Suprapubic skin (tissue), 4 donors: ENCODE measurements at places on chromosomes 12 and 14.

DNA sequence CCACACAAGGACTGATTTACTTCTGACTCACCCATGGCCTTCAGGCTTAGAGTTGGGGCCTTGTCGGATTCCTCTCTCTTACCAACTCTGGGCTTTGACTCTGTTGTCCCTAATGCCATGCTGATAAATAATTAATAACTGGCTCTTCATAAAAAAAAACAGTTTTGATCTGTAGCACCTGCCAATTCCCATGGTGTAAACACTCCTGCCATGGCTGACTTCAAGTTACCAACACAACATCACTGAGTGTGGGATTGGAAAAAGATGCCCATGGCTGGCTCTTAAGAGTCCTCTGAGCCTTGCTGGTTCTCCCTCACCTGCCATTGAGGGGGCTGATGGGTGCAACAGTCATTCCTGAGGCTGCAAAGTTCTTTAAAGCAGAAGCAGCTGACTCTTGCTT lies 104.8 kb downstream of the KIF26A start:
- no peak for DNase-seq

- DNase-seq, result no peak
Observed at GRCh38 chr12:53733051-53733806, 6.0 kb upstream of the CALCOCO1 start.

- no peak for DNase-seq
Observed at GRCh38 chr14:61668282-61668681, 27.0 kb upstream of the HIF1A start.

DNA sequence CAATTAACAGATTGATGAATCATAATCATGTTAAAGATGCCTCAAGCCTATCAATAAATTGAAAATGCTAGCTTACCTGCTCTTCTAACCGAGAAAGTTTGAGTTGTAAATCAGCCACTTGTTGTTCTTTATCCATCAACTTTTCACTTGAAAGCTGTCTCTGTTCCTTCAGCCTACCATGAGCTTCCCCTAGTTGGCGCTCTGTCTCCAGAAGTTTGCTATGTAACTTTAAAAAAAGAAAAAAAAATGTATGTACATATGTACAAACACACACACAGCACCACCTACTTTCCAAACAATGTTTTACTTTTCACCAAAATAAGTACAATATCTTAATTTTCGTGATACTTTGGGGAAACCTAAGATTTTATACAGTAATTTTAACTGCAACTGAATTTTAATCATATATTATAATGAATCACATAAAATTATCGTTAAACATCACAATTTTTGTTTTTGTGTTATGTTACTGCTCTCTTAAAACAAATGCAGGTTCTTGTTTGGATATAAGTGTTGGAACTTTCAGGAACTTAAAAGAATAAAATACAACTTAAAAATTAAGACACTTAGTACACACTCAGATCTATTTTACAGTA lies 101.2 kb downstream of the EEA1 start:
- no peak for DNase-seq

DNA sequence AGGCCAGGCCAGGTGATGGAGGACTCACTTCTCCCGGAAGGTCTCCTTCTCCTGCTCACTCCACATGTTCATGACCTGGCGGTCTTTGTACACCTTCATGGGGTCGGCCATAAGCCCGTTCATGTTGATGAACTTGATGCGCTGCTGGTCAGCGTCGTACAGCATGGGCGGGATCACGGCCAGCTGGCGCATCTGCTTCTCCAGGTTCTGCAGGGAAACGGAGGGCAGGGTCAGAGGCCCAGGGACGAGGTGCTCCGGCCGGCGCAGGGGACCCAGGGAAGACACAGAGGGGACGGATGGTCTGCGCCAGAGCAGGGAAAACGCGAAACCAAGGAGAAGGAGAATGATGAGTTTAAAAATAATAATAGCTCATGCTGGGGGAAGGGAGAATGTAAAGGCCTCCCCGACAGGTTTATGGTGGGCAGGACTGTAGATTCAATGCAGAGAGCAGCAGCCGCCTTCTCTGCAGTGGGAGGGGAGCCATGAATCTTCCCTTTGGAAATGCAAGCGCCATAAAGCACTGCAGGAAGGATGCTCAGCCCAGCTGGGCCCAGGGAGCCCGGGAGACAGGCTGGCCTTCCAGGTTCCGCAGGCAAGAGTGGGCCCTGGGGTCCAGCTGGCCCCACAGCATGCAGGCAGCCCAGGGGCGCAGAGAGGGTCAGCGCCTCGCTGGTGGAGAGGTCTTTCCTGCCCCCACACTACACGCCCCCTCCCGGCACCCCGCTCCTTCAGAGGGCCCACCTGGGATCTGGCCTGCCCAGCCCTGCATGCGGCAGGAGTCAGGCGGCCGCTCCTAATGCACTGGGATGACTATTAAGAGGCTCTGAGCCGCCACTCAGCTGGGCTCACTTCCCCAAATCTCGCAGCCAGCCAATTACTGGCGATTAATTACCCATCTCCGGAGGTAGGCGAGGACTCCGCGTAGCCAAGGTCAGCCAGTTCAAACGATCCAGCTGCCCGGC lies 132.0 kb downstream of the RFLNA start:
- no peak for DNase-seq
